ENCODE measurements at places on chromosomes 7 and 10.

GRCh38 chr10:77972148-77972547, 45.6 kb upstream of the DLG5 start:
- no peak for DNase-seq

- DNase-seq = peak; percentile 73
These were observed 23.9 kb downstream of the CACNB2 start for GRCh38 chr10:18164093-18164492.

- DNase-seq = no peak
These were observed 903 bp downstream of the ZNF655 start for GRCh38 chr7:99559175-99559915.

GRCh38 chr10:98460837-98461499, 14.2 kb upstream of the HPS1 start:
- peak; percentile 93 for DNase-seq

DNA sequence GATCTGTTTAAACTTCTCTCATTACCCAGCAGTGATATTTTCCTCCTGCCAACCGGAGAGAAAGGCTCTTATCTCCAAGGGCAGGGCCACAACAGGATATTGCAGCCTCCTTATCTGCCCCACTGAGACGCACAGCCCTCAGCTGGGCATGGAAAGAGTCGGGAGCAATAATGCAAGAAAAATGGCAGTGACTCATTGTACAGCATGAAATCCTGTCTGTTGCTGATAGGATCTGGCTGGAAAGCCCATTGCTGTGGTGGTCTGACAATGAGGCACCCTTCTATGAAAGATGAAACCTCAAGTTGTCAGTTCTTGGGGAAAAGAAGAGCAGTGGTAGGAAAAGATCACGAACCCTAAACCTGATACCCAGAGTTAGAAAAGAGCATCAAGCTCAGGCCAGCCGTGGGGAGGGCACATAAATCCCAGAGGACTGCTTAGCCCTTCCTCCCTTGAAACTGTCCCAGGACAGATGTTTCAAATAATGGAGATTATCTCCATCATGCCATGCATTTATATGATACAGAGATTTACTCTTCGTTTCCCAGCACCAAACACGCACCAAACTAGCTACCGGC, 47.0 kb upstream of the FIGNL1 start:
- no peak for DNase-seq

All from islet precursor cell (in vitro differentiated cells).